ENCODE measurements at places on chromosomes 6 and 20. TPM values are rescaled to one million over a fixed set of nuclear protein-coding genes. Genes with fewer than 3 reads are reported as not detected.

Gene C6orf52
- total RNA-seq: 1.6 TPM

Gene MUC22
- total RNA-seq: not detected

Gene CYP39A1
- total RNA-seq: 0.51 TPM

Gene MAS1
- total RNA-seq: not detected

Gene CST9
- not detected for total RNA-seq

Gene WFDC12
- total RNA-seq: not detected

Gene FLRT3
- 2.1 TPM for total RNA-seq

Gene LY6G5B
- total RNA-seq: 1.3 TPM

Gene APOM
- 5.2 TPM for total RNA-seq

Gene HCK
- total RNA-seq: not detected

Gene FAM110A
- 5.8 TPM for total RNA-seq

Gene EEF1A2
- total RNA-seq: 12.5 TPM

Gene MEI4
- not detected for total RNA-seq

Gene CDH26
- total RNA-seq: not detected

Gene MOG
- not detected for total RNA-seq

Gene NHSL1
- total RNA-seq: 11.8 TPM

Gene HLA-F
- not detected for total RNA-seq

Gene SSTR4
- not detected for total RNA-seq

Gene CPNE5
- 0.13 TPM for total RNA-seq

Gene LHFPL5
- total RNA-seq: 0.13 TPM

Gene LRP11
- 27.8 TPM for total RNA-seq

Gene SLC17A1
- total RNA-seq: 0.25 TPM

Gene CPXM1
- 158 TPM for total RNA-seq

Gene XKR7
- total RNA-seq: not detected

Gene SPTLC3
- 3.7 TPM for total RNA-seq

Gene RAB32
- total RNA-seq: 89.6 TPM

Gene MARCKS
- total RNA-seq: 124 TPM

Gene PHACTR3
- not detected for total RNA-seq

Gene TNXB
- 0.51 TPM for total RNA-seq

Gene CD109
- total RNA-seq: 20.8 TPM

Gene RGS17
- 5.2 TPM for total RNA-seq

Gene ESR1
- not detected for total RNA-seq

Gene LTB
- total RNA-seq: 2.0 TPM

Gene CTAGE9
- total RNA-seq: not detected

Gene PBX2
- 59.1 TPM for total RNA-seq

Gene SCUBE3
- 2.3 TPM for total RNA-seq

Gene CDSN
- total RNA-seq: not detected

Gene LY6G6C
- total RNA-seq: not detected

Gene AGPAT1
- 70.9 TPM for total RNA-seq

Gene FIG4
- total RNA-seq: 12.2 TPM

Gene NKAIN4
- 213 TPM for total RNA-seq

Gene AIF1
- total RNA-seq: not detected

Gene MUC21
- not detected for total RNA-seq

Gene CST7
- total RNA-seq: not detected

Gene MTFR2
- 6.2 TPM for total RNA-seq

Gene SPAG4
- total RNA-seq: 13.8 TPM

Gene ADTRP
- 0.51 TPM for total RNA-seq

Gene GABRR1
- not detected for total RNA-seq

Gene TFAP2D
- not detected for total RNA-seq

Gene GNRH2
- not detected for total RNA-seq

Gene HLA-DRA
- total RNA-seq: not detected

Gene SGK2
- total RNA-seq: 15.6 TPM

Gene PPP1R14C
- 11.9 TPM for total RNA-seq

Gene SNX21
- 31.1 TPM for total RNA-seq

Gene EFHC1
- 24.6 TPM for total RNA-seq

Gene LY6G5C
- not detected for total RNA-seq

Gene SYS1
- total RNA-seq: 63.6 TPM

Gene E2F1
- total RNA-seq: 28.7 TPM

Gene CLVS2
- total RNA-seq: 0.16 TPM

Gene PNPLA1
- total RNA-seq: not detected

Measured in mesangial cell (primary cell).